Brain pericyte (primary cell): ENCODE measurements at places on chromosomes 1 and 21.

DNA sequence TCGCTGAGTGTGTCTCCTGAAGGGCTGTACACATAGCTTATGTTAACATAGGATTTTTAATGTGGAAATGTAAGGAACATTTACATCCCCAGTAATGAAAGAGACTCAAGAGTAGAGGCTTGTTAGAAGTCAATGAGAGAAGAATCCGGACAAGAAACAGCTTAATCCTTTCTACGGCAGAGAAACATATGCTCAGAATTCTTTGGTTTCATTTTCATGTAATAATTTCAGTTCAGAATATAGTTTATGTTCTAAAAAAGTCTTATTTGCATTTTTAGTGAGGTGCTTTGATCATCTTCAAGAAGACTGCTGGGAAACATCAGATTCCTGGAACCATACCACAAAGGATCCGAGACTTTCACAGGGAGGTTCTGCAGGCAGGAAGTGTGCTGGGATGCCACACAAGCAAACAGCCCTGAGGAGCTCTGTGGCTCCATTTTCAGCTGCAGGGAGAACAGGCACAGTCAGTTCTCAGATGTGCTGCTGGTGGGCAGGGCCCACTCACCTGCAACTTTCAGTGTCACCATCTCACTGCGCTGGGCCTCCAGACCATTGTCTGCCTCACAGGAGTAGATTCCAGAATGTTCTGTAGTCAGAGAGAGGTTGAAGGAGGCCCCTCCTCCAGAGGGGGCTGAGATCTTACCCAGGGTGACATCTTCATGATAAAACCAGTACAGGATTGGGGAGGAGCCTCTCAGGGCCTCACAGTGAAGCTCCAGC is 28.4 kb downstream of the FCRL5 start:
- no peak for DNase-seq

GRCh38 chr1:28127617-28128257 is 39.3 kb upstream of the EYA3 start:
- DNase-seq = no peak

- no peak for DNase-seq
These were observed 323.4 kb downstream of the LTN1 start for GRCh38 chr21:28669321-28669720.

- DNase-seq = no peak
These were observed 70.1 kb upstream of the NRIP1 start for GRCh38 chr21:15134701-15135470.

DNA sequence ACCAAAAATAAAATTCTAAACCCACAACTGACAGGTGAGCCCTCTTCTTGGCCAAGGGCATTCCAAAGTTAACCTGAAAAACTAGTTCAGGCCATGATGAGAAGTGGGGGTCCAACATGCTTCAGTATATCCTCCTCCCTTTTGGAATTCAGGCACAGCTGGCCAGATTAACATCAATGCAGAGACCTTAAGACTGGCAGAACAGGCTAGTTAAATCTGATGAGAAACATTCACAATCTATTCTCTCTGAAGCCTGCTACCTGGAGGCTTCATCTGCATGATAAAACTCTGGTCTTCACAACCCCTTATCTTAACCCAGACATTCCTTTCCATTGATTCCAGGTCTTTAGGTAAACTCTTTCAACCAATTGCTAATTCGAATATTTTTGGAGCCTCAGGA is 26.7 kb upstream of the ZBTB8B start:
- DNase-seq = no peak

DNA sequence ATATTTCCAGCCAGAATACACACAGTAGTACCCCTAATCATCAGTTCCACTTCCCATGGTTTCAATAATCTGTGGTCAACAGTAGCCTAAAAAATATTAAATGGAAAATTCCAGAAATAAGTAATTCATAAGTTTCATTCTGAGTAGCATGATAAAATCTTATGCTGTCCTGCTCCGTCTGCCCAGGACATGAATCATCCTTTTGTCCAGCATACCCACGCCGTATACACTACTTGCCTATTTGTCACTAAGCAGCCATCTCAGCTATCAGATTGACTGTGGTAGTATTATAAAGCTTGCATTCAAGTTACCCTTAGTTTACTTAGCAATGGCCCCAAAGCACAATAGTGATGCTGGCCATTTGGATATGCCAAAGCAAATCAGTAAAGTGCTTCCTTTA is 118.7 kb downstream of the SLC5A9 start:
- no peak for DNase-seq

DNA sequence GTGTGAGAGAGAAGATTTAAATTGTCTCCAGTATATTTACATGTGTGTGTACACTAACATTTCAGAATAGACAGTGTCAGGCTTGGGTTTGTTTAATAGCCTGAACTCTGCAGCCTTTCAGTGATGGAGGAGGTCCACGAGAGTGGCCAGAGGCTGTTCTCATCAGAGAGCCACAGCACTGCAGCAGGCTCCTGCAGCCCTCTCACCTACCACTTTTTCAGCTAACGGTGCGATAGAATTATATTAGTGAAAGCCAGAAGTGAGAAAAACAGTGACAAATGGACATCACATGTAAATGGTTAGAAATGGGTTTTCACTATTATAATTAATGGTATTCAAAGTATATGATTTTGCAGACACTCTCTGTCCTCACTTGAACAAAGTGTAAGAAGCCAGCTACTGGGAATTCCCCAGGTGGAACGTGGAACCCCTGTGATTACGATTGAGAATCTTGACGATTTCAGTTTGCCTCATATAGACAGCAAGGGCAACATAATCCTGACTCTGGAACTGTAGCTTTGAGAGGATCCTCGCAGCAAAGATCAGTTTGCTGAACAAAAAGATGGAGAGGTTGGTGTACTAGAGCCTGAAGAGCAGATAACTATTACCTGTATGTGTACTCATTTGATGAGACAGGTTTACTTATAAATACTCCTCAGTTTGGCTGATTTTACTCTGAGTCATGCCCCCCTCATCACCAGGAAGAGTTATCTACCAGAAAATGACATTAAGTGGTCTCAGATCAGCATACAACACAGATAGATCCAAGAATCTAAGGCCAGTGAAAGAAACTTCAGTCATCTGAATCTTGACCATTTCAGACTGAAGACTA is 31.4 kb downstream of the IFI16 start:
- no peak for DNase-seq
